IPS-NIHi11 (cell line): ENCODE measurements at places on chromosomes 1 and 21.
A peak's percentile ranks its signal among the peaks of the same experiment; 100 is the strongest.

GRCh38 chr1:6125366-6125765, 54.8 kb downstream of the CHD5 start:
- DNase-seq, result no peak

GRCh38 chr1:43577655-43578542, 47.2 kb downstream of the PTPRF start:
- no peak for DNase-seq

DNA sequence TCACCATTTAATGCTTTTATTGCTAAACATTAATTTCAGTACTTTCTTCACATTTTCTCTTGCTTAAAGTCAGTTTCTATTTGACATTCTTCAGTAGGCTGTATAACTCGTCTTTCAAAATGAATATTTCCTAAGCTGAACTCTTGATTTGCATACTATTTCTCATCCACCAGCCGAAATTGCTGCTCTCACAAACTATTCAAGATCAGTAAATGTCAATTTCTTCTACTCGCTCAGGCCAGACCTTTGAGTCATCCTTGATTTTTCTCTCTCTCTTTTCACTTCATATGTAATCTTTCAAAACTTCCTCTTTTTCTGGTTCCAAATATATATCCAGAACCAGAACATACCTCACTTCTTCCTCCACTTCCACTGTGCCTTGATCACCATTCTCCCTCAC, 990.0 kb downstream of the KCNT2 start:
- no peak for DNase-seq

GRCh38 chr1:186435336-186435735, 25.6 kb downstream of the PDC start:
- no peak for DNase-seq

GRCh38 chr1:210691039-210691610, 362.4 kb downstream of the HHAT start:
- DNase-seq, result no peak

GRCh38 chr1:22930240-22930912, 42.3 kb downstream of the LACTBL1 start:
- DNase-seq, result peak; percentile 97

DNA sequence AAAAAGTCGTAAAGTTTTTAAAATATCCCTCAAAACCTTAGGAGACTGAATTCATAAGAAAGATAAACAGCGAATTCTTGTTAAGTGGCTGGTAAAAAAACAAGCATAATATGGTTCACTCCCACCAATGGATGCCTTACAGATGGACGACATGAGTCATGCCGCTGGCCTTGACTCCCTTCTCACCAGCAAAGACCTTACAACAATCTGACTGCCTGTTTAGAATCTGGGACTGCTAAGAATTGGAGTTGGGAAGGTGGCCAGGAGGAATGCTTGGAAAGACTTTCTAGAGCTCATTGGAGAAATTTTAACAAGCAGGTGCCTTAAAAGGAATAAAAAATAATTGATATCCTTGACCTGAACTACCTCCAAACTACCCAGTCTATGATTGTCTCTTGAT, 206.9 kb upstream of the FMN2 start:
- no peak for DNase-seq

DNA sequence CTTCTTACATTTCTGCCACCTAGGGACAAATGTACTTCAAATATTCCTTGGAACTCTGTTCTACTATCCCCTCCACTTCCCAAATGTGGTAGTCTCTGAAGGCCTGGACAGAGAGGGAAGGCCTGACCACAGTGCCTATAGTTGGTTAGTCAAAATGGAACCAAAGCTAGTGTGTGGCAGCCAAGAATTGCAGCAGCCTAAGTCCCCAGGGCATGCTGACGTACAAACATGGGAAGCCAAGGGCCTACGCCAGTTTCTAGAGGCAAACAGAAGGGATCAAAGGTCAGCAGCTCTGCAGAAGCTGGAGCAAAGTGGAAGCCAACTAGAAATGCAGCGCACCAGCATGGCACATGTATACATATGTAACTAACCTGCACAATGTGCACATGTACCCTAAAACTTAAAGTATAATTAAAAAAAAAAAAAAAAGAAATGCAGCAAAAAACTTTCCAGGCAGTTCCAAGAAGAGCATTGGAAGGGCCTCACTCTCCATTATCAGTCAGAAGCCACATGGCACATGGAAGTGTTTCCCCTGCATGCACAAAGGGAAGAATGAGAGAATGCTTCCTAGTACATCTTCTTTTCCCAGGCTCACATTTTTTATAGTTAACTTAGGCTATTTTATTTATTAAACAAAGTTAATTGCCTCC, 39.4 kb upstream of the GADD45A start:
- DNase-seq, result no peak

- DNase-seq, result no peak
Measured at GRCh38 chr1:202149566-202149965, 5.0 kb upstream of the ARL8A start.

- DNase-seq, result no peak
Measured at GRCh38 chr1:119260506-119260905, 108.1 kb upstream of the HAO2 start.

- no peak for DNase-seq
Measured at GRCh38 chr1:229221106-229222019, 49.5 kb upstream of the RAB4A start.

- DNase-seq, result no peak
Measured at GRCh38 chr1:2320006-2320405, 71.3 kb downstream of the MORN1 start.

DNA sequence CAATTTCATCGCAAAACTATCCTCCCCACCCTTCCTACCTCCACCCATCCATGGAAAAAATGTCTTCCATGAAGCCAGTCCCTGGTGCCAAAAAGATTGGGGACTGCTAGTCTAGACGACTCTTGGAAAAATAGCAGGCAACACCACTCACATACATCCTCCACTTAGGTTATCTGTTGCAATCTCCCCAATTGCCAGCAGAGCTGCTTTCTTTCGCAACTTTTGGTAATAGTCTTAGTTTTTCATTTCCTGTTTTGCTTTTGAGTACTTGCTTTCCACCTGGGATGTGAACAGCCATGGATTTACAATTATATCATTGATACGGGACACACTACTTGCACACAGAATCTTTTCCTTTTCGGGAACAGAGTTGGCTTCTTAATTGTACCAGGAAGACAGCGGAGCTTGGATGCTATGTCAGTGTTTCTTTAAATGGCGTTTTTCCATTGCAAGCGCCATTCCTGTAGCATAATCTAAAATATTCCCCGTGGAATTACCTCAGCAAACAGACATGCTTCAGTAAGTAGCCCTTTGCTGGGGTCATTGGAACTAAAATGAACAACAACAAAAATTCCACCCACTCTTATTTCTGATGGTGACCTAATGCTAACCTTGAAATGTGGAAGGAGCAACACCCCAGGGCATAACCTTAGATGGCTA, 183.3 kb upstream of the ADGRL2 start:
- DNase-seq, result no peak

DNA sequence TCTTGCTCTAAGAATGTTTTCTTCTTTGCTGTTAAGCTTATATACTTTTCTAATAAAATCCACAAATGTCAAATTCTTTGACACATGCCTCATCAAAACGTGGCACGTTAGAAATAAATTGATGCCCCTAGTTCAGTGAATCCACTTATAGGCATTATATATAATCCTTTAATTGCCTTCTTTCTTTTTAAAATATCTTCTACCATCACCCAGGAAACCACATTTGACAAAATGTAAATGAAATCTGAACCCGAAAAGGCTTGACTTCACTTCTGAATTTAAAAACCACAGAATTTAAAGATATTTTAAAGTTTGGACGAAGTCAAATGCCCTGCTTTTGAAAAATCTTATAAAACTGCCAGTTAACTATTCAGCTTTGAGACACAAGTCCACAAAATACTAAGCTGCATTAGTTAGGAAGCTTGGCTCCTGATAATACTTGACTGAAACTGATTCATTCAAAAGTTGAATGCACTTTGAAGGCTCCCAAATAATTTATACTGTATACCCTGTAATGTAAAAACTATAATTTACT, 22.4 kb upstream of the KIFAP3 start:
- DNase-seq, result no peak

GRCh38 chr1:46166521-46167462, 8.1 kb upstream of the TSPAN1 start:
- DNase-seq, result peak; percentile 45

DNA sequence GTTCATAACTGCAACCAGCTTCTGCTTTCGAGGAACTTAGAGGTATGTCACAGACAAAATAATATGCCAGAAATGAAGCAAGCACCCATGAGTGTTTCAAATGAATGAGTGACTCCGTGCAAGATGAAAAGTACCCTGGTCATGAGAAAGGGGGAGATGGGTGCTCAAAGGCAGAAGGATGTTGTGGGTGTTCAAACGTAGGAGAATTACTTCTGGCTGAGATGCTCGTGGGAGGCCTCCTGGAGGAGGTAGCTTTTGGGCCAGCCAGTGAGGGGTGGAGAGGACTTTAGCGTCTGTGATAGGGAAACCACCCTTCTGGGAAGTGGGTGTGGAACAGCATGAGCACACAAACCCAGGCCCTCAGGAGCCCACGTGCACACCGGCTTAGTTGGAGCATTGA, 113.8 kb downstream of the SYF2 start:
- no peak for DNase-seq

DNA sequence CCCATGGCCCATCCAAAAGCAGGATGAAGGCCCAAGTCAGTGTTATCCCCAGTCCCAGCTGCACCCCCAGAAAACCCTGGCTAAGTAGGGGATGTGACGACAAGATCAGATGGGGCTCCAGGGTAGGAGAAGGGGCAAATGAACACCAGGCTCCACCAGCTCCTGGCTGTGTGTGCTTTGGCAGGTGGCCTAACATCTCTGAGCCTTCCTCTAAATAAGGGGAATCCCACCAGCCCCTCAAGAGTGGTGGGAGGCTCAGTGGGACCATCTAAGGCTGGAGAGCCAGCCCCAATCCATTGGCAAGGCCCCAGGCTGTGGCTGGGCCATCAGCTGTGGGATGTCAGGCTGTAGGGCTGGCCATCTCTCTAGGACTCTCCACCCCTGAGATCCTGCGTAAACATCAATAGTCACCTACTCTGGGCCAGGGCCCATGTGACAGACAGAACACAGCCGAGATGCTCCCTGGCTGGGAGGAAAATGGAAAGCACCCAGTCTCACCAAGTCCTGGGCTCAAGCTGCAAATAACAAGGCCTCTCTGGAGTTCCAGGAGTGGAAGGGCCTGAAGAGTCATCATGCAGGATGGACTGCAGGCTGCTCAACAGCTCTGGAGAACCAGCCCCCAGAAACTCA, 7.5 kb downstream of the SDC3 start:
- no peak for DNase-seq

GRCh38 chr1:221279146-221279545, 399.9 kb downstream of the HLX start:
- DNase-seq, result no peak

DNA sequence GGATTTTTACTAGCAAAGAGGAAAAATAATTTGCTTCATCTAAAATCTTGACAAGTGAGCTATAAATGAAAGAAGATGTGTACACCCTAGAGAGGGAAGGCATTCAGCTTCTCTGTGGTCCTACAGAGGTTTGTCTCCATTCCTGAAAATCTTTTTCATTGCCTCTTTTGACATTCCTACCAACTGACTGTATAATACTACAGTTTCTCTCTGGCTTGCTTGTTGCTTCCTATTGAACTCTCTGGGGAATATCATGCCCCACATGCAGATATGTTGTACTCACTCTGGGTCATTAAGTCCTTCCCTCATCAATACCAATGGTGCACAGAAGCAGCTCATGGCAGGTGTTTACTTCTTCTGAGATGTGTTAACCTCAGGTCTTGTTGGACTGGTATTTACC, 371.2 kb upstream of the PLXNA2 start:
- DNase-seq, result no peak

DNA sequence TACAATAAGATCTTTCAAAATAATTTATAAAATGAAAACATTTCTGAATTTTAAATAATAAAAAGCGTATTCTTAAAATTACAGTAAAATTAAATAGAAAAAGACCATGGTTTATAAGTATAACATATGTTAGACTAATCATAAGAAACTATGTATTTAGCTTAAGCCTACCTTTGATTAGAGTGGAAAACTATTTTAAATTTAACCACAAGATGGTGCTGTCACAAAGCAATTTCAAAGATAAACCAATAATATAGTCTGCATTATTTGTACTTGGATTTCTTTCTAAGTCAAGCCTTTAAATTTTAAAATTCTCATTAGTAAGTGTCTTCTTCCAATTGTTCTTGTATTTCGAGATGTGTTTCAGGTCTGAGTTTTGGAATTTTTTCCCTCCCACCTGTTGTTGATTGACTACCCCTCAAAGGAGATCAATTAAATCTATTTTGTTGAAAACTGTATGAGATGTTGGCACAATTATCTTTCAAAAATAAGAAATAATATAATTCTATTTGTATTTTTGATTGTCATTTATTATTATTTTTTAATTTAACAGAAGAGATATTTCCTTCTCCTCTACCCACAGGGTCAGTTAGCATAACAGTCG, 459.8 kb downstream of the KCNT2 start:
- DNase-seq, result no peak

- no peak for DNase-seq
Measured at GRCh38 chr1:117673405-117673804, 67.6 kb downstream of the TENT5C start.

DNA sequence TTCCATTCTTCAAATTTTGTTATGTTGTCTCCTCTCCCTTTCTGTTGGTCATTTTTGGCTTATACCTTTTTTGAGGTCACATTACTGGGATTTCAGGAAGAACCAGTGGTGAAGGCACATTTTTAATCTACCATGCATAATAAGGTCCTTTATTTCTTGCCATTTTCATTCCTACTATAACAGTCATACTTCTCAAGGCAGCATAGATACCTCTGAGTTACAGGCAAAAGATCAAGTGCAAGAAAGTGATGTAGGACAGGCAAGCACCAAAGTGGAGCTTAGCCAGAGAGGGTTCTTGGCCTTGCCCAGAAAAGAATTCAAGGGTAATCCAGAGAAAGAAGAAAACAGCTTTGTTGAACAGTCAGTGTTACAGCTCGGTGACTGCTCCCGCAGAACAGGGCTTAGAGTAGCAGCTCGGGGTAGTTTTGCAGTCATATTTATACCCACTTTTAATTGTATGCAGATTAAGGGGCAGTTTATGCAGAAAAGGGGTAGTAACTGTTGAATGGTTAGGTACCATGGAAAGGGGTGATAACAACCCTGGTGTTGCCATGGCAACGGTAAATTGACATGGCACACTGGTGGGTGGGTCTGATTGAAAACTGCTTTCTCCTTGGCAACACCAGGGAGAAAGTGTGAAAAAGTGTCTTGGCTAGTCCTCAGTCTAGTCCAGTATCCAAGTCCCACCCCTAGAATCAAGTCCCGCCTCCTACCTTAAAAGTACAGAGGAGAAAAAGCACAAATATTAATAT, 39.6 kb upstream of the DOCK7 start:
- peak; percentile 26 for DNase-seq

- no peak for DNase-seq
Measured at GRCh38 chr1:216881695-216882094, 158.5 kb upstream of the ESRRG start.

- DNase-seq, result no peak
Measured at GRCh38 chr1:177862916-177863315, 106.9 kb downstream of the SEC16B start.

- peak; percentile 64 for DNase-seq
Measured at GRCh38 chr1:169113613-169114119, 7.2 kb downstream of the ATP1B1 start.

- DNase-seq, result no peak
Measured at GRCh38 chr1:210910020-210910575, 223.8 kb downstream of the KCNH1 start.
